ENCODE measurements at places on chromosomes 12 and 14.

GRCh38 chr14:75879031-75879430 is 102.8 kb downstream of the TGFB3 start:
- peak; percentile 14 for DNase-seq

DNA sequence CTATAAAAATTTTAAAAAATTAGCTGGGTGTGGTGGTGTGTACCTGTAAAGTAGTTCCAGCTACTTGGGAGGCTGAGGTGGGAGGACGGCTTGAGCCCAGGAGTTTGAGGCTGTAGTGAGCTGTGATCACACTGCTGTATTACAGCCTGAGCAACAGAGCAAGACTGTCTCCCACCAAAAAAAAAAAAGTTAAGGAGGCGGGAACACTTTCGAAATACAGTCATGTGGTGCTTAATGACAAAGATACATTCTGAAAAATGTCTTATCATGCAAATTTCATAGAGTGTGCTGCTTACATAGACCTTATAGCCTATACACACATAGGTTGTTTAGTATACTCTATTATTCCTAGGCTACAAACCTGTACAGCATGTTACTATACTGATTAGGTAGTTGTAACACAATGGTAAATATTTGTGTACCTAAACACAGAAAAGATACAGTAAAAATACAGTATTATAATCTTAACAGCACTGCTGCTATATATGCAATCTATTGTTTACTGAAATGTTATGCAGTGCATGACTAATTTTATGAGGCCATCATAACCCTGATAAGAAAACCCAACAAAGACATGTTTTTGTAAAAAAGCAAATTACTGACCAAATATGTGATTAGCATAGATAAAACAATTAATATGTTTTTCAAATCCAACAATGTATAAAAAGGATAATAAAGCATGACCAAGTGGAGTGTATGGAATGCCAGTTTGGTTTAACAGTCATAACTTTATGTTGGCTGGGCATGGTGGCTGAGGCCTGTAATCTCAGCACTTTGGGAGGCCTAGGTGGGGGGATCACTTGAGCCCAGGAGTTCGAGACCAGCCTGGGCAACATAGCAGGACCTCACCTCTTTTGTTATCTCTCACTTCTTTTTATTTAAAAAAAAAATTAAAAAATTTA is 11.4 kb downstream of the EIF2S1 start:
- DNase-seq: no peak

DNA sequence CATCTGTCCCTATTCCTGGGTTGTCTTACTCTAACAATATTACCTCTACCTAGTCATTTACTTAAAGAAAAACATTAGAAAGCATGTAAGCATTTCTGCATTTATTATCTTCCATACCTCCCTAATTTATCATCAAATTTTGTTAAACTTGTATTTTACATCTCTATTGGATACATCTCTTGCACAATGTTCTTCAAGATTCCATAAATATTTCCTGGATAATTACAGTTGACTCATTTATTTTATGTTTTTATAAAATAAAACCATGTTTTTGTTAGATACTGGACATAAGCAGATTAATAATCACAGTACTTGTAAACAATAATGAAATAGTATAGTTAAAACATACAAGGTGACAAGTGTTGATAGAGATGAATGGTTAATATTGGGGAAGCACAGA is 209.0 kb downstream of the TMTC3 start:
- no peak for DNase-seq

- no peak for DNase-seq
Observed at GRCh38 chr12:54239620-54240019, 40.3 kb downstream of the CBX5 start.

- no peak for DNase-seq
Observed at GRCh38 chr12:103547376-103547775, 39.7 kb upstream of the STAB2 start.

GRCh38 chr12:124829008-124829707 is 34.5 kb downstream of the SCARB1 start:
- no peak for DNase-seq

DNA sequence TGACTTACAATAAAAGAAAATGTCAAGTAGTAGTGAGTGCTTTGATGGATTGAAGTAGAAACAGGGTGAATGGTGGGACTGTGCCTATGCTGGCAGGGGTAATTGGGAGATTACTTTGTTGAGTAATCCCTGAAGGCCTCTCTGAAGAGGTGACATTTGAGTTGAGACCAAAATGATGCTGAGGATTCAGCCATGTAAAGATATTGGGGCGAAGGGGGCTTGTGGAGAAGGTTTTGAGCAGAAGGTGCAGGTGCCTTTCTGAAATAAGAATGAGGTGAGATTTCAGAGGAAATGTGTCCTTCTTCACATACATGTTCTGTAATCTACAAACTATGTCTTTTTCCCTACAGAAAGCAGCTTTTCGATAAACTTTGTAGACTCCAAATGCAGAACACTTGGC is 8.0 kb downstream of the GNG2 start:
- no peak for DNase-seq

- no peak for DNase-seq
Observed at GRCh38 chr12:88144546-88145468, 2.7 kb downstream of the TMTC3 start.

DNA sequence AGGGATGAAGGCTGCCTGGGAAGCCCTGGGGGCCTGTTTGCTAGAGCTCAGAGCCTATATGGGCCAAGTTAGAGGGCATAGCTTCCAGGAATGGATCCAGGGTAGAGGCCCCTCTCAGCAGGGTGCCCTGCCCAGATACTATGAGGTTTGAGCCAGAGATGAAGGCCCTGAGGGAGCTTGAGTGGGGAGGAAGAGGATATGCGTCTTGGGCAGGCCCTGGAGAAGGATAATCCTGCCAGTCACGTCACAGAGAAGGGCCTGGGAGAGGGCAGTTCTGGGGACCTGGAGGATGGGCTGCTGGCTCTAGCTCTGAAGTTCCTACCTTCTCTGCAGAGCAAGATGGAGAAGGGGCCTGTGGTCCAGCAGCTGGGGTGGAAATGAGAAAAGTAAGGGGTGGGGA is 5.9 kb upstream of the CACNB3 start:
- no peak for DNase-seq

- no peak for DNase-seq
Observed at GRCh38 chr12:105590571-105590970, 260.1 kb downstream of the C12orf75 start.

DNA sequence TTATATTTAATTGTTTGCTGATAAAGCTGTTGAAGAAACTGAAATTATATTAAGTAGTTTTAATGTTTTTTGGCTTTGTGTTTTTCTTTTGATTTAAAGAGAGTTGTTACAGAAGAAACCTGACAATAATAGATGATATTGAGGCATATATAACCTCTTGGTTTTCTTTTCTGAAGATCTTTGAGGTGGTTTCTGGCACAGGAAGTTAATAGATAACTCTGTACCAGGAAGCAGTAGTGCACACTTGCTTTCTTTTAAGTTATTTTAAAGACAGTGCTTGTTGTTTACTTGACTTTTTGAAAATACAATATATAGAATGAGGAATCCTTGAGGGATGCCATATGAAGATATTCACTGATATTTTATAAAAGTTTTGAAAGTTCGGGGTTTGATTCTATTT is 209.0 kb upstream of the FBXO33 start:
- DNase-seq: no peak

GRCh38 chr12:63922474-63922873 is 78.0 kb downstream of the SRGAP1 start:
- DNase-seq: no peak

- no peak for DNase-seq
Observed at GRCh38 chr14:66606826-66607225, 98.9 kb downstream of the GPHN start.

DNA sequence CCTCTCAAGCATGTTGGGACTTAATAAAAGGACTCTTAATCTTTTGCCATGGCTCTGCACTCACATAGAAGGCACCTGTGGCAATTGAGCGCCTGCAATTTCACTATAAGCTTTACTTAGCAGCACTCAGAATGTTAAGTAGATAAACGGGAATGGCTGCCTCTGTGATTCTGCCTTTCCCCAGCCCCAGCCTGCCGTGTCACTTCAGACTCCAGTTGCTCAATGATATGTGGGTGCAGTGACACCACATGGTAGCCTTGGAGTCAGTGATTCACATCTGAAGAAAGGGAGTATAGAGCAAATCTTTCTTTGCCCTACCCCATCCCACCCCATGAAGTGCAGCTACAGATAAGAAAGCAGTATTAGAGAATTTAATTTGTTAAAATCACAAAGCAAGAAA is 96.1 kb downstream of the ZFC3H1 start:
- no peak for DNase-seq

DNA sequence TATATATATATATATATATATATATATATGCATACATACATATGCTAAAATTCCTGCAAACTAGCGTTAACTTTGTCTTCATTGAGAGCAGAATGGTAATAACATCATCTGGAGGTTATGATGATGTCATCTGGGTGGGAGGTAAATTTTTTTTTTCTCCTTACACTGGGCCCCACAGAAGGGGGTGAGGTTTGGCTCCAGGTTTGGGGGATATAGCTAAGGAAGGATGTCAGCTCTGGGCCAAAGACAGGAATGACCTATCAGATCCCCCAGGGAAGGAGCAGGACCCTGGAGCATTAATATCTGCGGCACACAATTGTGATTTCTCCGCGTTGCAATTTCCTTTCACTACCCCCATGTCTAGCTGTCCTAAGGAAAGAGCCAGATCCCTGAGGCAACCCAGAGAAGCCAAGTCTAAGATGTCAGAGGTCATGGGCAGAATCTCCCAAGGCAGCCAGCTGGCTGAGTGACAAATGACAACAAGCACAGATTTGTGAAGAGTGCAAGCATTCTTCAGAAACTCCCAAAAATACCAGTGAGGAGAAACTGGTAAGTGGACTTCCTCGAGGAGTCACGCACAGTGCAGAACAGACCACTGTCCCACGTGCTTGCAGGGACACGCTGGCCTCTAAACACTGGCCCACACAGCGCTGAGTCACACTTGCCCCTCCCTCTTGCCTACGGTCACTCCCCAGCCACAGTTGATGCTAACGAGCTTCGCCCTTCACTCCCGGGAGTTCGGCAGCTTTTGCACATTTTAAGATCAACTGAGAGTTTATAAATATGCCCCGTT is 9.9 kb downstream of the UBC start:
- no peak for DNase-seq

- no peak for DNase-seq
Observed at GRCh38 chr12:113171543-113171942, 13.7 kb downstream of the DDX54 start.

GRCh38 chr12:124727264-124727800 is 136.3 kb downstream of the SCARB1 start:
- no peak for DNase-seq

DNA sequence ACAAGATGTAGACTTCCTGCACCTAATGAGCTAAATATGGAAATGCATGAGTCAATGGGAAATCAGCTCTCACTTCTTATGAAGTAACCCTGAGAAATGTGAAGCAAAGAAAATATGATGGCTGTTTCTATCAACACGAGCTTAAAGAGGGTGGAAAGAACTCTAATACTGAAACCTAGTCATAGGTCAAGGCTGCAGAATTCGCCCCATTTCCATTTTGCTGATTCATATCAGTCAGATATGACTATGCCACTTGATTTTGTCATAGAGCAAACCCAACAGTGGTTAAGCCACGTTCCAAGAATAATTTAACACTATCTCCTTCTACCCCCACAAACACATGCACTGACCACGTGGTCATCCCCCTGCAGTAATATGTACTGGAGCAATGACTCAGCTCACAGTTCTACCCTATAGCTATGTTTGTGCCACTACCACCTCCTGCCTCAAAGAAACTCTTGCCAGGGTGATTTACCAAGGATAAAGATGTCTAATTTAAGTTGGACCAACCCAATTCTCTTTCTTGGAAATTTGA is 157.5 kb downstream of the TMTC3 start:
- peak; percentile 56 for DNase-seq

- no peak for DNase-seq
Observed at GRCh38 chr14:73047808-73048207, 10.5 kb upstream of the RBM25 start.

DNA sequence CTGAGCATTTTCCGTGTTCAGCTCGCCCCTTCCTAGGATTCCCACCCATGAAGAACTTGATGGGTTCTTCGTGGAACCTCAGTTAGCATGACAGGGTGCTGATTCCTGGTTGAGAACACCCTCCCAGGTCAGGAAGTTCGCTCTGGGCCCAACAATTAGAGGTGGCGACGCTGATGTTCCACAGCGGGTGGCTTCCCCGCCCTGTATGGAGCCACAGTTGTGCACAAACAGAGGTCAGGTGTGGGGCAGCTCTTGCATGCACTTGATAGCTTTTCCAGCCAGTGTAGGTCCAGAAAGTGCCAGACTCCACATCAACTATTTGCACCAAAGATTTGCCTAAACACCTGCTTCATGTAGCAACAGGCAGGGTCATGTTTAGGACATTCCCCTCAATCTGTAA is 788.2 kb downstream of the MED13L start:
- no peak for DNase-seq

GRCh38 chr12:117874842-117875434 is 93.9 kb downstream of the KSR2 start:
- DNase-seq: peak; percentile 19

GRCh38 chr14:72451054-72451972 is 442.6 kb downstream of the DPF3 start:
- DNase-seq: peak; percentile 15

All from CD4-positive, CD25-positive, alpha-beta regulatory T cell (primary cell).